Spinal cord (tissue), 10 donors: ENCODE measurements at places on chromosomes 16 and 17. TPM values are rescaled to one million over a fixed set of nuclear protein-coding genes. Genes with fewer than 3 reads are reported as not detected.
A peak's percentile ranks its signal among the peaks of the same experiment; 100 is the strongest.

TMIGD1 gene
- not detected for total RNA-seq

HBZ gene
- 5.0 TPM for total RNA-seq

NEUROD2 gene
- 2.5 TPM for total RNA-seq

HS3ST3A1 gene
- total RNA-seq = 4.4 TPM

CEP295NL gene
- total RNA-seq = 3.1 TPM

GPS1 gene
- total RNA-seq = 125 TPM

ZNF629 gene
- 24.2 TPM for total RNA-seq

DNAI2 gene
- 6.4 TPM for total RNA-seq

MPO gene
- 6.0 TPM for total RNA-seq

MAFG gene
- total RNA-seq = 13.0 TPM

JUP gene
- total RNA-seq = 56.0 TPM

MFAP4 gene
- 27.0 TPM for total RNA-seq

RAB37 gene
- 2.5 TPM for total RNA-seq

ABCC11 gene
- 0.22 TPM for total RNA-seq

LITAFD gene
- total RNA-seq = not detected

DNA sequence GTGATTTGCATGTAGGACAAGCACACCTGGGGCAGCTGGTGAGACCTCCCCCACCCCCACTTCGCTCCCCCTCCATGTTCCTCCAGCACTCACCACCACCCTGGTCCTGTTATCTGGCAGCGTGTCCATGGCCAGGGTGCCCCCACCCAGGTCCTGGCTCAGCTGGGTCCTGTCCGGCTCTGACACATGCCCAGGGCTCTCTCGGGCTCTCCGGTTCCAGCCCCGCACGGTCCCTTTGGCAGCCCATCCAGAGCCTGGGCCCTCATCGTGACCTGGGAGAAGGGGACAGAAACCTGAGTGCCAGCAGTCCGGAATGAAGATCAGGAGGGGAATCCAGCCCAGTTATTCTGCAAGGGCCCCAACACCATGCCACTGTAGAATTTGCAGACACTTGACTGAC is 11.9 kb downstream of the PLXDC1 start:
- H3K4me3 ChIP-seq = no peak overlapping the region
- no peak for DNase-seq
- H3K36me3 ChIP-seq = no peaks in the 10 kb centered on the region
- no peak overlapping the region for H3K27ac ChIP-seq

DNA sequence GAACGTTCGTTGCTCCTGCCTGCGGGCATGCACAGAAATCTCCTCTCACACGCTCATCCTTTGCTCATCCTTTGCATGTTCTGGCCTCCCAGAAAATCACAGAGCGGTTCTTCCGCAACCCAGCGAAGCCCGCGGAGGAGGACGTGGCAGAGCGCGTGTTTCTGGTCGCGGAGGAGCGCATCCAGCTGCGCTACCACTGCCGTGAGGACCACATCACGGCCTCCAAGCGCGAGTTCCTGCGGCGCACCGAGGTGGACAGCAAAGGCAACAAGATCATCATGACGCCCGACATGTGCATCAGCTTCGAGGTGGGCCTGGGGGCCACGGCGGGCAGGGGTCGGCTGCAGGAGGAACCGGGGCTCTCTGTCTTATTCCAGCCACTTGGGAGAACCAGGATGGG is 9.6 kb upstream of the KATNB1 start:
- no peak overlapping the region for H3K27ac ChIP-seq
- no peak overlapping the region for H3K4me3 ChIP-seq
- H3K27me3 ChIP-seq = no peaks in the 10 kb centered on the region
- H3K4me1 ChIP-seq = no peaks in the 10 kb centered on the region
- H3K36me3 ChIP-seq = peaks cover 3% of the 10 kb centered on the region

DNA sequence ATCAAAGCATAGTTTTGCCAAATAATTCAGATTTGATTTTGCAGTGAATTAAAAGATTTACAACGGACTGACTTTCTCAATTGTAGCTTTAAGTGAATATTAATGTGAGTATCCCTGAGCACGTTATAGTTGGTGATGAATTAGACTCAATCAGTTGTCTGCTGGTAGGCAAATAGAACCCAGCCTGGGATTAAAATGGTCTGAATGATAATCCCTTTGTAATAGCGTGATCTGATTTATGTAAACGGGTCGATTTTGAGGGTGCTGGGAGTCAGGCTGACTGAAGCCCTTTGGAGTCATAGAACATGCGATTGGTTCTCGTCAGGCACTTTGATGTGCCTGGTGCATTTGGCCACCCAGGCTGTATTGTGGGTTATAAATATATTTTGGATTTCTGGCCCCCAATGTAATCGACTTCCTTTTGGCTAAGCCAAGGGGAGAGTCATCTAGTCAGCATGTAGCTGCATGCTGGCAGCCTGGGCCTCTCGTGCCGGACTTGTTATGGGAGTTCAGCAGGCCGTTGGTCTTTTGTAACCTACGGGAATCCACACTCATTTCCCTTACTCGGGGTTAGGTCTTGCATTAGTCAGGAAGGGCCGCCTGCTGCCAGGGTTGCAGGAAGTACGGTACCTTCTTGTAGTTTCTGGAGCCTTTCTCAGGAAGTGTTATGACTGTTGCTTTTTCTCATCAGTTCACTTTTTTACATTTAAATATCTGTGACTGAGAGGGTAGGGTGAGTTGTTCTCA is 5.4 kb downstream of the PGS1 start:
- peaks cover 9% of the 10 kb centered on the region for H3K36me3 ChIP-seq
- no peak overlapping the region for H3K4me3 ChIP-seq
- H3K4me1 ChIP-seq = peaks cover 11% of the 10 kb centered on the region
- H3K27me3 ChIP-seq = no peaks in the 10 kb centered on the region
- H3K27ac ChIP-seq = peak overlapping the region; percentile 3

- H3K27me3 ChIP-seq = peaks cover 17% of the 10 kb centered on the region
- DNase-seq = peak; percentile 25
- H3K4me1 ChIP-seq = peaks cover 6% of the 10 kb centered on the region
- H3K4me3 ChIP-seq = no peak overlapping the region
- H3K36me3 ChIP-seq = no peaks in the 10 kb centered on the region
- H3K27ac ChIP-seq = no peak overlapping the region
These were observed 9.5 kb downstream of the TBX21 start for GRCh38 chr17:47742319-47743181.

DNA sequence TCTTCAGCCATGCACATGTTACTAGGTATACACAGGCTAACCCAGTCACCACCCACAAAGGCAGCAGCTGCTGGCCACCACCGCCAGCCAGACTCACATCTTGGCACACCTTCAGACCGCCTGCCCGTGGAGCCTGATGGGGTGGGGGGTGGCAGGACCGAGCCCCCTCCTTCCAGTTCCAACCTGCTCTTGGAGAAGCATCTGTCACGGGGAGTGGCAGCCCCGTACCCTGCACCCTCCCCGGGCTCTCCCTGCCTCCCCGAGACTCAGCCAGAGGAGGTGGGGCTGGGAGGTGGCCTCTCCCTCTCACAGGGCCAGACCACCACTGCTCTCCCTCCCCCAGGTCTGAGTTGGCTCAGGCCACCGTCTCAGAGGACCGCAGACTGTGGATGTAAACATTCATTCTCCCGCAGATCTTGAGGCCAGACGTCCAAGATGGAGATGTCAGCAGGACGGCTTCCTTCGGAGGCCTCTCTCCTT is 11.3 kb upstream of the RBFOX3 start:
- H3K4me3 ChIP-seq = no peak overlapping the region
- peak; percentile 41 for DNase-seq
- peaks cover 4% of the 10 kb centered on the region for H3K27me3 ChIP-seq
- H3K36me3 ChIP-seq = no peaks in the 10 kb centered on the region
- no peak overlapping the region for H3K27ac ChIP-seq
- H3K4me1 ChIP-seq = peaks cover 26% of the 10 kb centered on the region

GRCh38 chr16:71880176-71880575 is 3.8 kb downstream of the ZNF821 start:
- H3K36me3 ChIP-seq = peaks cover 37% of the 10 kb centered on the region
- H3K27ac ChIP-seq = no peak overlapping the region
- H3K4me3 ChIP-seq = no peak overlapping the region
- peaks cover 21% of the 10 kb centered on the region for H3K4me1 ChIP-seq
- no peaks in the 10 kb centered on the region for H3K27me3 ChIP-seq

DNA sequence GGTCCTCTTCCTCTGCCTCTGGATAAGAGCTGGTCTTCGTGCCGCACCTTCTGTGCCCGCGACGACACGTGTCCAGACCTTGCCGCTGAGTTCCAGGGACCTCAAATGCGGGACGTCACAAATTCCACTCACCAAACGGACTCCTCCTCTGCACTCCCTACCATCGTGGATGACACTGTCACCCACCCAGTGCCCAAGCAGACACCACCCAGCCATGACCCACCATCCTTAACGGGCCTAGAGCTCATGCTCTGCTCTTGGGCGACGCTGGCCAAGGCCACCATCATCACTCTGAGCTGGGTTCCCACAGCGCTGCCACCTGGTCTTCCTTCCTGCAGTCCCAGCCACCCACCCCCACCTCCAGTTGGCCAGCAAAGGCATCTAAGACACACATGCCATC is 96.4 kb upstream of the RPL38 start:
- H3K4me1 ChIP-seq = peaks cover 9% of the 10 kb centered on the region
- H3K27me3 ChIP-seq = no peaks in the 10 kb centered on the region

DNA sequence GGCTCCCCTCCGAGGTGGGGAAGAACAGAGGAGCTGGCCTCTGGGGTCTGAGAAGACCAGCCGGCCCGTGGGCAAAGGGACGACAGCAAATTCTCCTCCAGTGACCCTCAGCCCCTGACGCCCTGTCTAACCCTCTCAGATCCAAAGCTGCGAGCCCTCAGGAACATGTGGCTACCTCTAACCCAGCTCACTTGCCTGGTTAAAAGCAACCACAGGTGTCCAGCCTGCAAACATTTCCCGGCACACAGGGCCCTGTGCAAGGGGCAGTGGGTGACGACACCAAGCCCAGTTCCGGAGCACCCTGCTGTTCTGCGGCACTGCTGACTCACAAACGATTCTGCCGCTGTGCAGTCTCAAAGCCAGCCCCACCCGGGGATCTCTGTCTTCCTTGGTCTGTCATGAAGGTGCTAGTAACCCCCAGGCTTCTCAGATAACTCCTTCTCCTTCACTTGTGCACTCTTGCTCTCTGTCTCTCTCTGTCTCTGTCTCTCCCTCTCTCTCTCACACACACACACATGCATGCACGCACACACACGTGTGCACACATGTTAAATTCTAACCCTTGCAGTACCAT is 23.0 kb downstream of the WNT3 start:
- DNase-seq = no peak
- H3K27me3 ChIP-seq = no peaks in the 10 kb centered on the region
- peaks cover 9% of the 10 kb centered on the region for H3K4me1 ChIP-seq
- H3K27ac ChIP-seq = no peak overlapping the region

GRCh38 chr16:82793528-82794245 is 166.9 kb downstream of the CDH13 start:
- DNase-seq = no peak
- H3K27me3 ChIP-seq = no peaks in the 10 kb centered on the region
- H3K27ac ChIP-seq = no peak overlapping the region
- no peak overlapping the region for H3K4me3 ChIP-seq

GRCh38 chr17:74862108-74862901 is 2.6 kb upstream of the GRIN2C start:
- H3K36me3 ChIP-seq = peaks cover 29% of the 10 kb centered on the region
- H3K4me3 ChIP-seq = no peak overlapping the region

- peaks cover 40% of the 10 kb centered on the region for H3K4me1 ChIP-seq
- DNase-seq = peak; percentile 71
- H3K36me3 ChIP-seq = no peaks in the 10 kb centered on the region
- H3K27me3 ChIP-seq = peaks cover 19% of the 10 kb centered on the region
- no peak overlapping the region for H3K27ac ChIP-seq
These were observed 74.7 kb downstream of the RPA1 start for GRCh38 chr17:1904273-1905182.

DNA sequence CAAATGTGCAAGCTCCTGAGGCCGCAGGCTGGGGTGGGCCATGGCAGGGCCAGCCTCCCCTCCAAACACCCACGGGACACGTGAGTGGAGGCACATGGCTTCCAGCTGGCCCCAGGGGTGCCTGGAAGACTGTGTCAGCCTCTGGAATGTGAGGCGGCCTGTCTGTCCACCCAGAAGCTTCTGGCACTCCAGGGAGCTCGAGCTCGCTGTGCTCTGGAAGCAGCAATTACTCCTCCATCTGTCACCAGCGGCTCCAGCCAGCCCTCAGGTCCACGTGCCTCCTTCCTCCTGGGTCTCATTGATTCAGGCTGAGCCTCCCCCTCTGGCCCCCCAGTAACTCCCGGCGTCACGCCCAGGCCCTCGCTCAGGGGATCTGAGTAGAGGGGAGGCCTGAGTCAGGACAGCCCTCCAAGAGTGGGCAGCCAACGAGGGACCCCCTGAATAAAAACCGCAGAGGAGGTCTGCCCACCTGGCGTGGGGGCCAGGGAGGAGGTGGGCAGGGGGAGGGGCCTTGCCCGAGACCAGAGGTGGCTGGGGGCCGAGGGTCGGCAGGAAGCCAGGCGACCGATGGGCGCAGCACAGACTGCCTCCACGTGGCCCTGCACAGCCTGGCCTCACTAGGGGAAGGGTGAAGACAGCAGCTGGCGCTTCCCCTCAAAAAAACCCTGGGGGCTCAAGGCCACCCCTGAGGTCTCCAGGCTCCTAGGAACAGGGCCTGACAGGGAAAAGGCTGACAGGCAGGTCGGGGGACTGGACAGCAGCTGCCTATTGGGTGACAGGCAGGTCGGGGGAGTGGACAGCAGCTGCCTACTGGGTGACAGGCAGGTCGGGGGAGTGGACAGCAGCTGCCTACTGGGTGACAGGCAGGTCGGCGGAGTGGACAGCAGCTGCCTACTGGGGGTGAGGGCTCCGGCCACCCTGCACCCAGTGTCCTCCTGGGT is 11.9 kb downstream of the PIEZO1 start:
- no peak for DNase-seq
- H3K36me3 ChIP-seq = peaks cover 7% of the 10 kb centered on the region
- H3K4me1 ChIP-seq = peaks cover 89% of the 10 kb centered on the region
- peak overlapping the region; percentile 16 for H3K27ac ChIP-seq
- H3K27me3 ChIP-seq = peaks cover 12% of the 10 kb centered on the region

GRCh38 chr16:67169642-67170167 is 633 bp upstream of the NOL3 start:
- H3K27me3 ChIP-seq = peaks cover 75% of the 10 kb centered on the region
- H3K36me3 ChIP-seq = peaks cover 18% of the 10 kb centered on the region
- H3K4me1 ChIP-seq = peaks cover 48% of the 10 kb centered on the region
- peak overlapping the region; percentile 33 for H3K27ac ChIP-seq

DNA sequence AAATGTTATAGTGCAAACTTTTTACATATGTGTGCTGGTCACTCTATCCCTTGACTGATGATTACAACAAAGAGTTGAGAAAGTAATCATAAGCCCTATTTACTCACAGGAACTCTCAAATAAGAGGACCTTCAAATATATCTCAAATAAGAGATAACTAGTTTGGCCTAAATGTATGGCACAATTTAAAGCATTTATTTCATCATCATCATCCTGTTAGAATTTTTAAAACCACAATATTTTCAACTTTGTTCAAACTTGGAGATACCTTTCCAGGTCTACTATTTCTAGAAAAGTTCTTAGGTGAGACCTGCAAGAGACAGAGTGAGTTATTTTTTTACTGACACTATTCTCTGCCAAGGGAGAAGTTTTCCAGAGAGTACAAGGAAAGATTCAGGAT is 5.5 kb downstream of the CPPED1 start:
- H3K36me3 ChIP-seq = no peaks in the 10 kb centered on the region
- no peaks in the 10 kb centered on the region for H3K27me3 ChIP-seq
- no peaks in the 10 kb centered on the region for H3K4me1 ChIP-seq
- DNase-seq = no peak

GRCh38 chr16:77637940-77638339 is 84.4 kb upstream of the NUDT7 start:
- H3K4me1 ChIP-seq = no peaks in the 10 kb centered on the region
- no peak for DNase-seq
- H3K4me3 ChIP-seq = no peak overlapping the region
- H3K36me3 ChIP-seq = no peaks in the 10 kb centered on the region
- H3K27ac ChIP-seq = no peak overlapping the region
- H3K27me3 ChIP-seq = no peaks in the 10 kb centered on the region

GRCh38 chr17:67672592-67673335 is 45.0 kb upstream of the NOL11 start:
- peaks cover 13% of the 10 kb centered on the region for H3K4me1 ChIP-seq
- H3K4me3 ChIP-seq = no peak overlapping the region
- peak; percentile 51 for DNase-seq
- no peaks in the 10 kb centered on the region for H3K27me3 ChIP-seq
- H3K27ac ChIP-seq = peak overlapping the region; percentile 74
